ENCODE measurements at places on chromosomes 3 and 15. TPM values are rescaled to one million over a fixed set of nuclear protein-coding genes. Genes with fewer than 3 reads are reported as not detected.

DNA sequence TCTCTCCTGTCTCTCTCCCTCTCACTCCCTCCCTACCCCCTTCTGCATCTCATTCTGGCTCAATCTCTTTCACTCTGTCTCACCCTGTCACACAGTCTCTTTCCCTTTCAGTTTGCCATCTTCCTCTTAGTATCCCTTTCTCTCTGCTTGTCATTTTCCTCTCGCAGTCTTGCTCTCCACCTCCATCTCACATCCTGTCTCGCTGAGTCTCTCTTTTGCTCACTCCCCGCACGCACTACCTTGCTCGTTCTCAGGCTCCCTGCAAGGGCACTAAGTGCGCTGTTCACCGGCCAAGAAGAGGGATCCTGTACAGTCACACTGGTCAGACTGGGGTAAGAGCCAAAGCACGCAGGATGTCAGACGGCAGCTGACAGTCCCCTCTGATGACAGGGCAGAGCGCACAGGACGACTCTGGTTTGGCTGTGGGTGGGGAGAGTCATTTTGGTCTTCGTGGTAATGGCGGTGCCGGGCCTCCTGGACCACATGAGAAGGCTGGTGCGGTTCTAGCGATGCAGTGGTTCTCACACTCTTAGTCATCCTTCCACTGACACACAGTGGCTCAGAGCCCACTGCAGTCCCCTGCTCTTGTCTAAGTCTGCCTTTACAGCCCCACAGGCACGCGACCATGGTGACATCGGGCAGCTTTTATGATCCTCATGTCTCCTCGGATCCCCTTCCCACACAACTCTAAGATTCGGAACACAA is 356.8 kb downstream of the FOXP1 start:
- DNase-seq, result peak; percentile 71

GRCh38 chr3:193560870-193561269 is 6.2 kb upstream of the ATP13A4 start:
- peak; percentile 24 for DNase-seq

Gene CCR5
- total RNA-seq, result 0.25 TPM

DNA sequence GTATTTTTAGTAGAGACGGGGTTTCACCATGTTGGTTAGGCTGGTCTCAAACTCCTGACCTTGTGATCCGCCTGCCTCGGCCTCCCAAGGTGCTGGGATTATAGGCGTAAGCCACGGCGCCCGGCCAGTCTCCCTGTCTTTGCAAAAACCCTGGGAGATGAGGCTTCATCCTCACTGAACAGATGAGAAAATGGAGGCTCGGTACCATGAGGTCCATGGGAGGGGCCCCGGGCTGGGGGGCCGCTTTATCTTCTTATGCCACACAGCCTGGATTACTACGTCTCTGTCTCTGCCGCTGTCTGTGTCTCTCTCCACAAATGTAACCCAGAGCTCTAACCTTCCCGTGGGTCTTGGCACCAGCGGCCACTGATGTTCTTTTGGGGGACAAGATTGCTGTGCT is 39.1 kb downstream of the ABTB1 start:
- no peak for DNase-seq

DNA sequence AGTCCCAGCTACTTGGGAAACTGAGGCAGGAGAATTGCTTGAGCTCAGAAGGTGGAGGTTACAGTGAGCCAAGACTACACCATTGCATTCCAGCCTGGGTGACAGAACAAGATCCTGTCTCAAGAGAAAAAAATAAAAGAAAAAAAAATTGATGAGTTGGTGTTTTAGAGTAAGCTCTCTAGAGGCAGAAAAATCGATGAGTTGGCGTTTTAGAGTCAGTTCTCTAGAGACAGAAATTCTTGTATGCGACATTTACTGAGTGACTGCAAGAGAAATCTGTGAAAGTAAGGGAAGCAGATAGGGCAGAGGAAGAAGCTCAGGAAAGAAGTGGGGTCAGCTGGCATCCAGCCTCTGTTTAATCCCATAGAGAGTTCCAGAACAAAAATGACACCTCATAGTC is 298.7 kb upstream of the ARRDC4 start:
- no peak for DNase-seq

DNA sequence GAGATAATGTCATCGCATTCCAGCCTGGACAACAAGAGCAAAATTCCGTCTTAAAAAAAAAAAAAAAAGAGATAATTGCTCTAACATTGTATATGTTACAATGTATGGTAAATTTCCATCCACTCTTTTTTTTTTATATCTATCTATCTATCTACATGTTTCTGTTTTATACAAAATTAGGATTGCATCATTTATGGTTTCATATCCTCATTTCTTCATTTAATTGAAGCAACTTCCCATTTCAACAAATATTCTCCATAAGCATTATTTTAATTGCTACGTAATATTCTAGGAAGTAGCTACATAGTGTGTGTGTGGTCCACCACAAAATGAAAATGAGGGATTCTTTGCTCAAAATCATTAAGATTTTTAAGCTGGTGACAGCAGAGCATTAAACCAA is 18.4 kb downstream of the RBP1 start:
- DNase-seq, result no peak

GRCh38 chr3:196599734-196600128 is 31.3 kb downstream of the FBXO45 start:
- DNase-seq, result no peak

DNA sequence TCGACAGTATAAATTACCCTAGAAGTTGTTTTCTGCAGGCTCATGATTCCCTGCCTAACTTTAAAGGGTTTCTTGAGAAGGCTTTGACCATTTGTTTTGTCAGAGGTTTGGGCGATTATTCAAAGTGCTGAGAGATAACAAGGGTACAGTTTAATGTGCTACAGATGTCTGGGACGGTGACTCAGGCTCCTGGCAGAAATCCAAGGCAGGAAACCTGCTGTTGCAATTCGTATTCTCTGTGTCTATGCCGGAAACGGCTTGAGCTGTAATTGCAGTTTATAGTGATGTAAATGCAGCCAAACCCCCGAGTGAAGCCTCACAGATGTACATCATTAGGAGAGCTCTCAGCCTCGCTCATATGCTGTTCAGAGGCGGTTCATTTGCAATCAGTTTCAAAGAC is 65.6 kb downstream of the SYNPR start:
- DNase-seq, result peak; percentile 47

Gene ANKRD63
- not detected for total RNA-seq

Gene DHX30
- total RNA-seq, result 46.1 TPM

DNA sequence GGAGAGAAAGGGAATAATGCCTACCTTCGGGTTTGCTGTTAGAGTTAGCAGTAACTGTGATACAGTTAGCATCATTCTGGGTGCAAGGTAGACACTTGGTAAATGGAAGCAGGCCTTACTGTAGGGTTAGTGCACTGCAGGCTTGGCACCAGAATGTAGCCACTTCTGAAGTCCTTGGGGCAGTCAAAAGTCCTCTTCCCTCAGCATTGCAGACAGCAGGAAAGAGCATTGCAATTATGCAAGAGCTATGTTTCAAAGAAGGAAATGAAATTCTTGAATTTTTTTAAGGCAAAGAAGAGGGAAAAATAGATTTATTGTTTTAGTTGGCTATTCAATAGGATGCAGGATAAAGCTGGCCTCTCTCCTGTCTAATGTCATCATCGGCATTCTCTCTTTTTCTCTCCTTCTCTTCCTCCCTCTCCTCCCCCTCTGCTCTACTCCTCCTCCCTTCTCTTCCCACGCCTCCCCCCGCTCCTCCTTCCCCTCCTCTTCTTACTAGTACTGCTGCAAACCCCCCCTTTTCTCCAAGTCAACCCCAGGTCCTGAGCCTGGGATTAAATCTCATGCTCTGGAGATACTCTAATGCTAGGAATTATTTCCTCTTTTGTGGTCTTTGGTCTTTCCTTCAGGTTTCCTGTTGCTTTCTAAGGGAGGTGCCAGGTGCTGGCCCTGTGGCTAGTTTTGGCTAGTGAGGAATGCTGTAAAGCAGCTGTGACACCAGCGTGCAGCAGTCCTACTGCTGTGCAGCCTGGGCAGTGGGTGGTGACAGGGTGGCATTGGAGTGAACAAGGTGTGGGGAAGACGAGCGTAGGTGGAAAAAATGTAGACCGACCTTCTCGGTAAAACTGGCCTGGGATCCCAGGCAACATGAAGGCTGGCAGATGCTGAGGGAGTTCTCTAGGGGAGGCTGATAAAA is 21.7 kb downstream of the EEFSEC start:
- DNase-seq, result no peak

- no peak for DNase-seq
Measured at GRCh38 chr3:42213417-42213816, 52.6 kb downstream of the CCK start.

Data from heart right ventricle (tissue), 16 donors.